ENCODE measurements at places on chromosomes 2 and 18.
A peak's percentile ranks its signal among the peaks of the same experiment; 100 is the strongest.

GRCh38 chr2:138718405-138718804, 61.8 kb downstream of the NXPH2 start:
- no peak overlapping the region for H3K27ac ChIP-seq
- no peaks in the 10 kb centered on the region for H3K27me3 ChIP-seq
- peaks cover 20% of the 10 kb centered on the region for H3K4me1 ChIP-seq

- H3K27me3 ChIP-seq: no peaks in the 10 kb centered on the region
- H3K36me3 ChIP-seq: peaks cover 4% of the 10 kb centered on the region
- H3K4me3 ChIP-seq: no peak overlapping the region
- H3K4me1 ChIP-seq: no peaks in the 10 kb centered on the region
- no peak overlapping the region for H3K27ac ChIP-seq
These were observed 254.0 kb upstream of the FSIP2 start for GRCh38 chr2:185484602-185485001.

GRCh38 chr18:45828917-45829811, 3.7 kb downstream of the SIGLEC15 start:
- no peak for DNase-seq
- peaks cover 3% of the 10 kb centered on the region for H3K27me3 ChIP-seq
- H3K4me3 ChIP-seq: no peak overlapping the region
- H3K27ac ChIP-seq: no peak overlapping the region
- H3K4me1 ChIP-seq: peaks cover 22% of the 10 kb centered on the region

- no peak overlapping the region for H3K27ac ChIP-seq
- H3K4me3 ChIP-seq: no peak overlapping the region
- H3K36me3 ChIP-seq: no peaks in the 10 kb centered on the region
These were observed 191.3 kb downstream of the AGAP1 start for GRCh38 chr2:235685024-235685721.

DNA sequence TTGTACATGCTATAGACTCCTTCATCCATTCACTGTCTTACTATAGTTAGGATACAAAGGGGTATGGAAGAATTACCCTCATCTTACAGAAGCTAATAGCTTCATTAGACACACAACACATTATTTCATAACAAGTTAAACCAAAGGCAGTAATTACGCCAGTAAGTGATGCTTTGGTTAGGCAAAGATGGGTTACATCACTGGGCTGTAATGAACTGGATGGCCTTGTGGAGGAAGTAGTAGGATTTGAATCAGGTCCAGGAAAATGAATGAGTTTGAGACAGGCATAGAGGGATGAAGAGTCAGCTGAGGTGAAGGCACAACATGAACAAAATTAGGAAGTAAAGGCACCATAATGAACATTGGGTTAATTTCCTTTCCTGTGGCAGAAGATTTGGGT, 80.1 kb downstream of the SOCS6 start:
- peaks cover 22% of the 10 kb centered on the region for H3K4me1 ChIP-seq
- no peak for DNase-seq
- H3K27ac ChIP-seq: no peak overlapping the region
- H3K36me3 ChIP-seq: no peaks in the 10 kb centered on the region
- H3K4me3 ChIP-seq: no peak overlapping the region

GRCh38 chr2:40439473-40439872, 12.4 kb downstream of the SLC8A1 start:
- H3K27me3 ChIP-seq: no peaks in the 10 kb centered on the region
- H3K4me1 ChIP-seq: no peaks in the 10 kb centered on the region
- no peak for DNase-seq

- H3K4me1 ChIP-seq: no peaks in the 10 kb centered on the region
- DNase-seq: no peak
- peaks cover 20% of the 10 kb centered on the region for H3K36me3 ChIP-seq
- H3K4me3 ChIP-seq: peak overlapping the region; percentile 21
- H3K27ac ChIP-seq: no peak overlapping the region
- H3K27me3 ChIP-seq: peaks cover 1% of the 10 kb centered on the region
These were observed 64.5 kb downstream of the UXS1 start for GRCh38 chr2:106129592-106129991.

DNA sequence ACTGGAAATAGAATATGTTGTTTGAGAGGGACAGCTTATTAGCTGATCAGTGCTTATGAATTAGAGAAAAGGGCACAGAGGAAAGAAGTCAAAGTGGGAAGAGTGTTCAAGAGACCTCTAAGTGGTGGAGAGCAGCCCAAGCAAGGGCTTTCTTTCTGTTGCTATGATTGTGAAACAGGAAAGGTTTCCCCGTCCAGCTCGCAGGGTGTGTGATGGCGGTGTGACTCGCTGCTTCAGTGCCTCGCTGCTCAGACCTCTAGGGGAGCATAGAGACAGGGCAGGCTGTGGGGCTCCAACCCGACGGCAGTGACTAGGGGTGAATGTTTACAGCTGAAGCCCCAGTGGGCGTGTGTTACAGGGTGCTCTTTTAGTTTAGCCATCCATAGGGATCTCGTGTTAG, 166.5 kb upstream of the COPS8 start:
- H3K4me3 ChIP-seq: no peak overlapping the region
- no peak overlapping the region for H3K27ac ChIP-seq
- DNase-seq: no peak
- H3K4me1 ChIP-seq: peaks cover 12% of the 10 kb centered on the region
- peaks cover 4% of the 10 kb centered on the region for H3K36me3 ChIP-seq

DNA sequence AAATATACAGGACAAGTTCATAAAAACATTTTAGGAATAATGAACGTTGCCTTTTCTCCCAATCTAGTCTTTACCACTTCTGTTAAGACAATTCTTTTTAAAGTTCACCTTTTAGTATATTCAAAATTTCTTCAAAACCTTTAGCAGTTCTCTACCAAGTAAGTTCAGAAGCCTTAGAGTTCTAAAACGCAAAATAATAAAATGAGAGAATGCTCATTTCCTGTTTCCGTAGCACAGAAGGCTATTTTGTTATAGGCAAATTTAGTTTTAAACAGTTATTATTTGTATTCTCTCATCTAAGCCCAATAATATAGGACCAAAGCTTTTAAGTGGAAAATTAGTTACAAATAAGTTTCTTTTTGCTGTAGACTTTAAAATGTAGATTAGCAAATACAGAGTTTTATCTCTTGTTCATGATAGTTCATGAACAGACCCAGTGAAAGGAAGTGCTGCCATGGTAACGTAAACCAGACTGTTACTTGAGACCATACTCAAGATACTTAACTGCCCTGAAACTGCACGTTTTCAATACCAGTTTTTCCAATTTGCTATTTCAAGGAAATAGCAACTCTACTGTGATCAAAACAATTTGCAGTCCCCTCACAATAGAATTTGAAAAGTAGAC, 173.1 kb upstream of the STON1 start:
- peak overlapping the region; percentile 97 for H3K27ac ChIP-seq
- H3K4me1 ChIP-seq: peaks cover 14% of the 10 kb centered on the region
- no peak overlapping the region for H3K4me3 ChIP-seq
- peak; percentile 17 for DNase-seq
- H3K36me3 ChIP-seq: peaks cover 5% of the 10 kb centered on the region

- H3K36me3 ChIP-seq: no peaks in the 10 kb centered on the region
- no peak for DNase-seq
- peaks cover 8% of the 10 kb centered on the region for H3K27me3 ChIP-seq
- no peak overlapping the region for H3K27ac ChIP-seq
- no peak overlapping the region for H3K4me3 ChIP-seq
- H3K4me1 ChIP-seq: no peaks in the 10 kb centered on the region
These were observed 269.2 kb upstream of the HDAC4 start for GRCh38 chr2:239669899-239670460.

DNA sequence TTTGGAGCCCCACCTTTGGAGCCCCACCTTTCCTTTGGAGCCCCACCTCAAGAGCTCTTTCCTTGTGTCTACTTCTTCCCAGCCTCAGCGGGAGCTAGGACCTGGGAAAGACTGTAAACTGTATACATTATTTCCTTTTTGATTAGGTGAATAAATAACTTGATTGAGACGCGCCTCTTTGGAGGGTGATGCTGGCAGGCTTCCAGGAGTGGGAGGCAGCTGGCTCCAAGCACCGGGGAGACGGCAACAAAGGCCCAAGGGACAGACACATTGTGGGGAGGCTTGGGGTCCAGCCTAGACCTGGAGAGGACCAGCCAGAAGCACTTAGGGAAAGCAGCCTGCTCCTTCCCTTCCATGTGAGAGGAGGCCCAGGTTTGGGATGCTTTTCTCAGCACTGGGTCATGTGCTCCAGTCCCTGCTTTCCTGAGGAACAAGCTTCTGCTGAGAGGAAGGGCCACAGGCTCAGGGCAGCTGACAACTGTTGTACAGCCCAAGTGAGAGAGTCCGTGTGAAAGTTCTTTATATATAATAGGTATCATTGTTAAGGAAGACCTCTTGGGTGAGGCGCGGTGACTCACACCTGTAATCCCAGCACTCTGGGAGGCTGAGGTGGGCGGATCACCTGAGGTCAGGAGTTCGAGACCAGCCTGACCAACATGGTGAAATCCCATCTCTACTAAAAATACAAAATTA, 297.2 kb upstream of the SLC14A2 start:
- no peak for DNase-seq
- no peak overlapping the region for H3K27ac ChIP-seq
- H3K4me3 ChIP-seq: no peak overlapping the region
- no peaks in the 10 kb centered on the region for H3K4me1 ChIP-seq
- H3K27me3 ChIP-seq: no peaks in the 10 kb centered on the region
- no peaks in the 10 kb centered on the region for H3K36me3 ChIP-seq

- H3K27me3 ChIP-seq: peaks cover 15% of the 10 kb centered on the region
- peaks cover 5% of the 10 kb centered on the region for H3K36me3 ChIP-seq
- no peak for DNase-seq
These were observed 67.9 kb downstream of the LRRFIP1 start for GRCh38 chr2:237695201-237695780.

DNA sequence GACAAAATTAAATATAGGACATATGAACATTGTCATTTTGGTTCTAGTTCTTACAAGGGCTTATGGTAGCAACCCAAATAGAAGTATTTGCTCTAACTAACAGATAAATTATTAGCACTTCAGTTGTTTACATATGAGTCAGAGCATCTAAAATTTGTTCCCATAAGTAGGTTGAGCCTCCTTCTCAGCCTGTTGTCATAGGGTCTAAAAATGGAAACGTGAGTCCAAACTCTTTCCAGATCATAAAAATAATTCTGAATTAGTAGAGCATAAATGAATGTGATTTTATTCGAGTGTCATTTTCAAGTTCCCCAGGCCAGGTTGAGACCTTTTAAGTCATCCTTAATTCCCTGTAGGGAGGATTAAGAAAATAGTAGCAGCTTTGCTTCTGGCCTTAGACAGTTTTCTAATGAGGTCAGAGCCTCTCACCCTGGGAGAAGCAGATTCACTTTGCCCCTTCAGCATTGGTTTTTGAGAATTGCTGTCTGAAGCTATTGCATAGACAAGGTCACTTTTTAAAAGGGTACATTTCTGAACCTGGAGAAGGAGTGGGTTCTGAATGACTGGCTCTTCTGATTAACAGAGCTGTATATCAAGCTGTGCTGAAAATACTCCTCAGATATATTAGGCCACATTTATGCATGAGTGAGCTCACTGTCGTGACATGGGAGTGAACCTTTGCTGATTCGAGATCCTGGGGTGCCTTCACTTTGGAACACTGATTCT, 164.3 kb downstream of the NEDD4L start:
- no peak for DNase-seq
- H3K4me1 ChIP-seq: peaks cover 24% of the 10 kb centered on the region
- H3K36me3 ChIP-seq: no peaks in the 10 kb centered on the region
- H3K27ac ChIP-seq: peak overlapping the region; percentile 58

GRCh38 chr2:184599872-184600222, 1.5 kb downstream of the ZNF804A start:
- peaks cover 9% of the 10 kb centered on the region for H3K27me3 ChIP-seq
- no peaks in the 10 kb centered on the region for H3K36me3 ChIP-seq
- H3K4me3 ChIP-seq: peak overlapping the region; percentile 92
- no peak for DNase-seq

GRCh38 chr2:84526562-84526961, 10.3 kb downstream of the DNAH6 start:
- no peak for DNase-seq
- H3K27ac ChIP-seq: peak overlapping the region; percentile 65
- no peaks in the 10 kb centered on the region for H3K27me3 ChIP-seq
- peaks cover 1% of the 10 kb centered on the region for H3K36me3 ChIP-seq

- no peak overlapping the region for H3K27ac ChIP-seq
- H3K27me3 ChIP-seq: peaks cover 5% of the 10 kb centered on the region
These were observed 40.0 kb upstream of the LAPTM4A start for GRCh38 chr2:20091305-20091991.

- no peaks in the 10 kb centered on the region for H3K4me1 ChIP-seq
- H3K27me3 ChIP-seq: no peaks in the 10 kb centered on the region
- H3K27ac ChIP-seq: no peak overlapping the region
These were observed 654.9 kb upstream of the SYT4 start for GRCh38 chr18:43932140-43932539.

- peaks cover 5% of the 10 kb centered on the region for H3K36me3 ChIP-seq
- H3K27ac ChIP-seq: no peak overlapping the region
- peaks cover 12% of the 10 kb centered on the region for H3K27me3 ChIP-seq
- no peak for DNase-seq
- peak overlapping the region; percentile 93 for H3K4me3 ChIP-seq
These were observed 1.8 kb downstream of the BOK start for GRCh38 chr2:241560162-241560882.

- H3K36me3 ChIP-seq: peaks cover 49% of the 10 kb centered on the region
- no peak overlapping the region for H3K27ac ChIP-seq
- no peak overlapping the region for H3K4me3 ChIP-seq
- H3K27me3 ChIP-seq: peaks cover 2% of the 10 kb centered on the region
These were observed 69.2 kb downstream of the RFTN2 start for GRCh38 chr2:197606180-197606579.

- no peak overlapping the region for H3K27ac ChIP-seq
- H3K4me1 ChIP-seq: peaks cover 27% of the 10 kb centered on the region
- H3K36me3 ChIP-seq: no peaks in the 10 kb centered on the region
- no peak for DNase-seq
These were observed 565.2 kb upstream of the ID2 start for GRCh38 chr2:8116661-8117060.

GRCh38 chr2:41779888-41780287, 267.9 kb upstream of the PKDCC start:
- no peaks in the 10 kb centered on the region for H3K36me3 ChIP-seq
- no peak overlapping the region for H3K27ac ChIP-seq
- no peaks in the 10 kb centered on the region for H3K4me1 ChIP-seq
- no peak overlapping the region for H3K4me3 ChIP-seq
- DNase-seq: no peak
- no peaks in the 10 kb centered on the region for H3K27me3 ChIP-seq

DNA sequence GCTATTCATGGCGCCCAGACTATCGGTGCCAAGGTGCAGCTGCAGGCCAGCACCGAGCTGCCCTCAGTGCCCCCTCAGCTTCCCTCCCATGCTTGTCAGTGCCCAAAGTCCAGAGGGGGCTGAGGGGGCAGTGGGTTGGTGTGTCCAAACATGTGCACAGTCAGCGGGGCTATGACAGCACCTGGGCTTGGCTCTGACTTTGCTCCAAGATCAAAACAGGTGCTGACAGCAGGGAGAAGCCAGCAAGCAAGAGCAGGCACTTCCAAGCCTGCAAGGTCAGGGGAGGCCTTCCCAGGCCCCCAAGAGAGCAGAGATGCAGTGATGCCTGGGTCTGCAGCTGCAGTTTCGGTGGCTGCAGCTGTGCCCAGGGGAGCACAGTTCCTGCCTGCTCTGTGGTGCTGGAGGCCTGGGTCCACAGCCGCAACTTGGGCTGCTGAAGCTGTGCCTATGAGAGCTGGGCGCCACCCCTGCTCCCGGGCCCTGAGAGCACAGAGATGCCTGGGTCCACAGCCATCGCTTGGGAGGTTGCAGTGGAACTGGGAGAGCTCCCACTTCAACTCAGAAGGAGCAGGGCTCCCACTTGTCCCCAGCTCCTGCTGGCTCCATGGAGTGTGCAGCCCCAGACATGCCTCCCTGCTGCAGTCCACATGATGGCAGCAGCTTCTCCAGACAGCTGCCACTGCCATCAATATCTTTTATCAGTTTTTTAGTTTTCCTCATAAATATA, 775.3 kb upstream of the POU3F3 start:
- no peaks in the 10 kb centered on the region for H3K4me1 ChIP-seq
- peaks cover 2% of the 10 kb centered on the region for H3K27me3 ChIP-seq
- H3K27ac ChIP-seq: no peak overlapping the region
- no peak overlapping the region for H3K4me3 ChIP-seq
- DNase-seq: no peak

Measured in endothelial cell (in vitro differentiated cells).